Endodermal cell (in vitro differentiated cells): ENCODE measurements at places on chromosomes 11 and 22. TPM values are rescaled to one million over a fixed set of nuclear protein-coding genes. Genes with fewer than 3 reads are reported as not detected.
A peak's percentile ranks its signal among the peaks of the same experiment; 100 is the strongest.

GRCh38 chr22:38469306-38469781, 1.4 kb downstream of the KDELR3 start:
- no peak overlapping the region for H3K4me3 ChIP-seq
- no peak overlapping the region for H3K27ac ChIP-seq
- no peaks in the 10 kb centered on the region for H3K4me1 ChIP-seq
- no peaks in the 10 kb centered on the region for H3K27me3 ChIP-seq
- H3K36me3 ChIP-seq, result no peaks in the 10 kb centered on the region

DNA sequence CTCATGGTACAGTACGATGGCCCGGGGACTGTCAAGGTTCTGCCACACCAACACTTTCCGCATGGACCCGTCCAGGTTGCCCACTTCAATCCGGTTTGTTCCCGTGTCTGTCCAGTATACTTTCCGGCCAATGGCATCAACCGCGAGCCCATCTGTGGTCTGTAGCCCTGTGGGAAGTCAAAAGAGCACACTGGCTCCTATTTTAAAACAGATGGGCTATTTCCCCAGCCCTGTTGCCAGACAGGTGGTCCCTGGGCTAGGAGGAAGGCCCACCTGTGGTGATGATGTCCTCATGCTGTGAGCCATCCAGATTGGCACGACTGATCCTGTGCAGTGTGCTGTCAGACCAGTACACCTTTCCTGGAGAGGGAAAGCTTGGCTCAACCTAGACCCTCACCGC, 30.4 kb upstream of the CKAP5 start:
- no peaks in the 10 kb centered on the region for H3K27me3 ChIP-seq
- H3K27ac ChIP-seq, result no peak overlapping the region
- H3K36me3 ChIP-seq, result no peaks in the 10 kb centered on the region
- DNase-seq, result no peak
- no peaks in the 10 kb centered on the region for H3K4me1 ChIP-seq

DNA sequence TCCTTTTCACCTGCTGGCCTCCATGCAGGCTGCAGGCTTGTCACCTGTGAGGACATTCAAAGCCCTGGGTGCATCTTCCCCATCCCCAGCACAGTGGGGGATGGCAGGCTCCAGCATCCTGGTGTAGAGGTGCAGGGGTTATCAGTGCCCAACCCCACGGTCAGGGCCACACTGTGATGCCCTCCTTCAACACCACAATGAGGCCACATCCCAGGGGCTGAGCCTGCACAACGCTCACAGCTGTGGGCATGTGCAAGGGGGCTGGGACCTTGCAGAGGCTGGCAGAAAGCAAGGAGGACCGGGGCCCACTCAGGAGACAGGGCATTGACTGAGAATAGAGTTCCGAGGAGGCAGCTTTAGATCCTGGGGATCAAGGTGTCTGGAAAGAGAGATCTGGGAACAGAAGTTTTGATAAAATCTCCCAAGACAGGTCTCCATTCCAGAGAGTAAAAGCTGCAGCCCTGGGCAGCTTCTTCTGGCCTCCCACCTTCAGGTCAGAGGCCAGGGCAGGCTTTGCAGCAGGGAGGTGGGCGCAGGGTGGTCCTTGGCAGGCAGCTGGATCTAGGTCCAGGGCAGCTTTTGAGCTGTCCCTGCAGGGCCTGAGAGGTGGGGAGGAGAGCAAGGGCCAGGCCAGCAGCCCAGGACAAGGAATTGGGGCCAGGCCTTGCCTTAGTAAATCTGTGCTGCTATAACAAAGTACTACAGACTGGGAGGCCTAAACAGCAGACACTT, 250.8 kb upstream of the B3GAT1 start:
- no peaks in the 10 kb centered on the region for H3K36me3 ChIP-seq
- H3K27ac ChIP-seq, result no peak overlapping the region
- no peak overlapping the region for H3K4me3 ChIP-seq
- peak; percentile 17 for DNase-seq

Gene C22orf31
- total RNA-seq, result not detected in 3 replicates

- peaks cover 39% of the 10 kb centered on the region for H3K27me3 ChIP-seq
- DNase-seq, result peak; percentile 90
- H3K36me3 ChIP-seq, result no peaks in the 10 kb centered on the region
- H3K4me3 ChIP-seq, result no peak overlapping the region
- H3K4me1 ChIP-seq, result no peaks in the 10 kb centered on the region
- H3K27ac ChIP-seq, result no peak overlapping the region
Observed at GRCh38 chr22:42717197-42717928, 3.3 kb downstream of the A4GALT start.

Gene SLN
- total RNA-seq, result not detected in 3 replicates

Gene NRXN2
- total RNA-seq, result 1.1 and 1.5 TPM in 2 replicates

- H3K27ac ChIP-seq, result no peak overlapping the region
- H3K4me1 ChIP-seq, result no peaks in the 10 kb centered on the region
- peak; percentile 94 for DNase-seq
- H3K36me3 ChIP-seq, result no peaks in the 10 kb centered on the region
- H3K4me3 ChIP-seq, result peak overlapping the region; percentile 79
Observed at GRCh38 chr11:127003260-127003981, 2.9 kb upstream of the KIRREL3 start.

DNA sequence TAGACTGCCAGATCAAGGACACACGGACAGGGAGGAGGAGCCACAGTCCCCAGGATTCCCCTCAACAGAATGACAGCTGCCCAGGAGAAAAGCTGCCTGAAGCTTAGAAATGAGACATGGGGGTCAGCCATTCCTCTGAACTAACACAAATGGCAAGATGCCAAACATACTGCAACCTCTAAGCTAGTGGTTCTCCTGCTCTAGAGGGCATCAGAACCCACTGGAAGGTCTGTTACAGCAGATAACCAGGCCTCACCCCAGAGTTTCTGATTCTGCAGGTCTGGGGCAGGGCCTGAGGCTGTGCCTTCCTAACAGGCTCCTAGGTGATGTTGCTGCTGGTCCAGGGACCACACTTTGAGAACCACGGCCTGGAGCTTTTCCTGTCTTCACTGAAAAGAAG, 28.6 kb upstream of the BID start:
- no peak for DNase-seq
- H3K27ac ChIP-seq, result no peak overlapping the region
- H3K4me3 ChIP-seq, result no peak overlapping the region
- peaks cover 5% of the 10 kb centered on the region for H3K36me3 ChIP-seq
- no peaks in the 10 kb centered on the region for H3K27me3 ChIP-seq

DNA sequence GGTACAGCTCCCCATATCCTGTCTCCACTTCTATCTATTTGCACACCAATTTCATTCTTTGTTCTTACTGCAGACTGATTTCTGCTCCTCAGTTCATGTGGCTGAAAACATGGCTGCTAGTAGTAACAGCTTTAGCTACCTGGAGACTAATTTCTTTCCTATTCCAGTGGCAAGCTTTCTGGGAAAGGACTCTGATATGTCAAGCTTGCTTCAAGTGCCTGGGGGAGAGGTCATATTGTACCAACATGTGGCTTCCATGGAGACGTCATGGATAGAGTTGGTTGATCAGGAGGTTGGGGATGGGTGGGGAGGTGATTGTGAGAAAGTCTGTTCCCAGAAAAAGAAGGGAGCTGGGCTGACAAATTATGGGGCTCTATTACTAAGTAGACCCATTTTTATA, 44.9 kb downstream of the ADM start:
- H3K4me3 ChIP-seq, result no peak overlapping the region
- H3K36me3 ChIP-seq, result no peaks in the 10 kb centered on the region
- DNase-seq, result no peak
- no peak overlapping the region for H3K27ac ChIP-seq

DNA sequence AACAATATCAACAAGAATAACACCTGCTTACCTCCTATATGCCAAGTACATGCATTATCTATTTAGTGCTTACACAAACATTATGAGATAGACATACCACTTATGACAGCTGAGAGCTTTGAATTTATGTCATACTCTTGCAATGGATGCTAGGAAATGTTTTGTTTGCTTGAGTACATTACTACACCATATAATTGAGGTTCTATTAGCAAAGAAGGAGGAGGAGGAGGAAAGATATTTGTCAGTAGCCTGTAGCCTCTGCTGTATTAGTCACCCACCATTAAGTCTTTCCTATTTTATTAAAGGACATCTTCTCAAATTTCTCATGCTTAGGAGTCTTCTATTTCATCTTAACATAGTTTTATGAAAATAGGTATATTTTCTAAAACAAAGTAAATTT, 6.4 kb downstream of the ANO5 start:
- no peak overlapping the region for H3K4me3 ChIP-seq
- H3K27ac ChIP-seq, result no peak overlapping the region
- DNase-seq, result no peak
- H3K4me1 ChIP-seq, result no peaks in the 10 kb centered on the region

Gene RSF1
- 67.4 and 71.0 TPM in 2 replicates for total RNA-seq

Gene SRPRA
- total RNA-seq, result 68.4 and 69.1 TPM in 2 replicates

DNA sequence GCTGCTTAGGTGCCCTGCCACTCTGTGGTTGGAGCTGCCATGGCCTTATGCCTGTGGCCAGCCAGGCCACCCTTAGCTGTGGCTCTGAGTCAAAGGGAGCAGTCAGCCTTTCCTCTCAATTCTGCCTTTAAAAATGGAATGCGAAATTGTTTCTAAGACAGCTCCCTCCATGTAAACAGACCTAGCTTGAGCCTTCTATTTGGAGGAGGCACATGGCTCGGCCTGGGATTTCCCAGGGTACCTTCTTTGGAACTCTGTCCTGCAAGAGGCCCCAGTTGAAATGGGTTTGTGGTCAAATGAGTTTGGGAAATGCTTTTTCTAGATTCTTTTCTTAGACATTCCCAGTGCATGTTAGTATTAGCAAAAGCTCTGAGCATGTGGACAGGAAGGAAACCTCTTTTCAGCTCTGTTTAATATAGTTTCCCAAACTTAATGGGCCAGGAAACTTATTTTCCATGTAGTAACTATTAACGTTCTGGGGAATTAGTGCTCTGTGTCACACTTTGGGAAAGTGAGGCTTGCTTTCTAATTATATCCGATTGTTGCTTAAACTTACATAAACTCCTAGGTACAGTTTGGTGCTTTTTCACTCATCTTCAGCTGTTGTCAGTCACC, 7.8 kb downstream of the PHOX2A start:
- H3K4me3 ChIP-seq, result no peak overlapping the region
- H3K27me3 ChIP-seq, result peaks cover 19% of the 10 kb centered on the region
- peak; percentile 7 for DNase-seq
- peaks cover 73% of the 10 kb centered on the region for H3K36me3 ChIP-seq

DNA sequence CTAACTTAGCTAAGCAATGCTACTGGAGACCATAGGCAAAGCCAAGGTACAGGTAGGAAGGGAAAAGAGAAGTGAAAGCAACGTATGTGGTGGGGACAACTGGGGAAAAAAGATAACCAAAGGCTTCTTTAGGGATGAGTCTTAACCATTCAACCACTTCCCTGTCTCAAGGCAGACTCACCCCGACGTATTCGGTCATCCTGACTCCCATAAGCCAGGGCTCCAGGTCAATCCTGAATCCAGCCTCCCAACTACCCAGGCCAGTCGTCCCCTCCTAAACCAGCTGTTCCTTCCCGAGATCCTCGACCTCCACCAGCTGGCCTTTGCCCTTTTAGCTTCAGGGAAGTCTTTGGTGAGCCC, 330 bp downstream of the ACP2 start:
- DNase-seq, result no peak
- H3K27me3 ChIP-seq, result no peaks in the 10 kb centered on the region
- H3K27ac ChIP-seq, result peak overlapping the region; percentile 93
- H3K36me3 ChIP-seq, result peaks cover 27% of the 10 kb centered on the region

DNA sequence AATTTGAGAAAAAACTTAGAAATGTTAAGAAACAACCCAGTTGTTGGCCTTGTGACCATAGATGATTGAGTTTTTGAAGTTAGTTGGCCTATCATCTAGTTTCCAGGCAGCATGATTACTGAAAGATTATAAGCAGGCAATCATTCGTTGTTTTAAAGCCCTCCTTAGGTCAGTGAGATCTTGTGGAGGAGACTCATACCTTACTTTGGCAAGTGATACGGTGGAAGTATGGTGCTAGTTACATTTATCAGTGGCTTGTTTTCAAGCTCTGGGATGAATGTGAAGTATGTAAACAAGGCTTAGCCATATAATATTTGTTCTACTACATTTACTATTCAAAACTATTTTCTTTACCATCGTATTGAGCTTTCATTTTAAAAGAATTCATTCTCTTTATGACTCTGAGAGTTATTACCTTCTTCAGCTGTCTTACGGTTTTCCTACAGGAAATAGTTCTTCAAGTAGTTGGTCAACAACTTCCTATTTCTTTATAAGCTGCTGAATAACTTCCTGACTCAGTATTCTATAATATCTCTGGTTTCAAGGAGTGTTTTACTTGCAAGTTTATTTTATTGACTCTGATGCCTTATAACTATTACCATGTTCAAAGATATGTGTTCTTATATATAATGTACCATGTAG, 7.3 kb downstream of the YAP1 start:
- peaks cover 43% of the 10 kb centered on the region for H3K36me3 ChIP-seq
- H3K27ac ChIP-seq, result no peak overlapping the region
- peak overlapping the region; percentile 76 for H3K4me3 ChIP-seq
- H3K27me3 ChIP-seq, result no peaks in the 10 kb centered on the region
- DNase-seq, result no peak

- no peak for DNase-seq
- no peaks in the 10 kb centered on the region for H3K27me3 ChIP-seq
- H3K4me1 ChIP-seq, result peaks cover 14% of the 10 kb centered on the region
- no peak overlapping the region for H3K27ac ChIP-seq
- H3K4me3 ChIP-seq, result no peak overlapping the region
Observed at GRCh38 chr11:83691451-83691950, 405.3 kb upstream of the CCDC90B start.

GRCh38 chr22:39240831-39241793, 3.7 kb downstream of the PDGFB start:
- peaks cover 29% of the 10 kb centered on the region for H3K27me3 ChIP-seq
- no peak for DNase-seq
- no peaks in the 10 kb centered on the region for H3K36me3 ChIP-seq

- no peak for DNase-seq
- no peak overlapping the region for H3K27ac ChIP-seq
- peaks cover 23% of the 10 kb centered on the region for H3K4me1 ChIP-seq
- H3K4me3 ChIP-seq, result no peak overlapping the region
Observed at GRCh38 chr11:86673872-86674750, 1.7 kb upstream of the ME3 start.

Gene VWCE
- 8.8 and 13.3 TPM in 2 replicates for total RNA-seq

- H3K27me3 ChIP-seq, result no peaks in the 10 kb centered on the region
- no peak for DNase-seq
- peaks cover 37% of the 10 kb centered on the region for H3K4me1 ChIP-seq
- no peak overlapping the region for H3K4me3 ChIP-seq
Observed at GRCh38 chr11:20030472-20030871, 129.8 kb downstream of the DBX1 start.

GRCh38 chr11:73536961-73537360, 61.0 kb downstream of the FAM168A start:
- H3K4me3 ChIP-seq, result no peak overlapping the region
- H3K27me3 ChIP-seq, result no peaks in the 10 kb centered on the region
- no peak overlapping the region for H3K27ac ChIP-seq
- DNase-seq, result no peak

Gene EFCAB6
- 1.4 to 1.8 TPM (median 1.6 TPM) in 3 replicates for total RNA-seq

- no peak overlapping the region for H3K4me3 ChIP-seq
- no peaks in the 10 kb centered on the region for H3K4me1 ChIP-seq
- no peaks in the 10 kb centered on the region for H3K36me3 ChIP-seq
- H3K27me3 ChIP-seq, result no peaks in the 10 kb centered on the region
Observed at GRCh38 chr11:128198216-128198772, 389.1 kb downstream of the ETS1 start.

- no peak for DNase-seq
- no peaks in the 10 kb centered on the region for H3K36me3 ChIP-seq
- no peak overlapping the region for H3K4me3 ChIP-seq
- no peak overlapping the region for H3K27ac ChIP-seq
- H3K27me3 ChIP-seq, result no peaks in the 10 kb centered on the region
- no peaks in the 10 kb centered on the region for H3K4me1 ChIP-seq
Observed at GRCh38 chr11:61083601-61084147, 18.6 kb upstream of the CD5 start.
